ENCODE measurements at places on chromosomes 5 and 9. TPM values are rescaled to one million over a fixed set of nuclear protein-coding genes. Genes with fewer than 3 reads are reported as not detected.

The LRRC19 gene
- not detected for total RNA-seq

The FOXD4 gene
- 0.44 TPM for total RNA-seq

The DMRTA1 gene
- 12.2 TPM for total RNA-seq

The MYO10 gene
- 8.6 TPM for total RNA-seq

The THBS4 gene
- 3.5 TPM for total RNA-seq

The IL3 gene
- total RNA-seq = not detected

The SLC44A1 gene
- 61.1 TPM for total RNA-seq

The TMEM38B gene
- total RNA-seq = 25.2 TPM

The PCA3 gene
- 0.44 TPM for total RNA-seq

The GLT6D1 gene
- not detected for total RNA-seq

The EFNA5 gene
- total RNA-seq = 12.3 TPM

The GFRA3 gene
- total RNA-seq = not detected

The KDM4C gene
- 60.0 TPM for total RNA-seq

The DCTN3 gene
- total RNA-seq = 84.0 TPM

The POLR3G gene
- total RNA-seq = 2.4 TPM

The ARL15 gene
- 65.0 TPM for total RNA-seq

The ENTREP1 gene
- 3.0 TPM for total RNA-seq

- DNase-seq = no peak
Measured at GRCh38 chr9:132006677-132007370, 72.8 kb downstream of the MED27 start.

- no peak for DNase-seq
Measured at GRCh38 chr5:172929371-172929838, 29.8 kb upstream of the RPL26L1 start.

DNA sequence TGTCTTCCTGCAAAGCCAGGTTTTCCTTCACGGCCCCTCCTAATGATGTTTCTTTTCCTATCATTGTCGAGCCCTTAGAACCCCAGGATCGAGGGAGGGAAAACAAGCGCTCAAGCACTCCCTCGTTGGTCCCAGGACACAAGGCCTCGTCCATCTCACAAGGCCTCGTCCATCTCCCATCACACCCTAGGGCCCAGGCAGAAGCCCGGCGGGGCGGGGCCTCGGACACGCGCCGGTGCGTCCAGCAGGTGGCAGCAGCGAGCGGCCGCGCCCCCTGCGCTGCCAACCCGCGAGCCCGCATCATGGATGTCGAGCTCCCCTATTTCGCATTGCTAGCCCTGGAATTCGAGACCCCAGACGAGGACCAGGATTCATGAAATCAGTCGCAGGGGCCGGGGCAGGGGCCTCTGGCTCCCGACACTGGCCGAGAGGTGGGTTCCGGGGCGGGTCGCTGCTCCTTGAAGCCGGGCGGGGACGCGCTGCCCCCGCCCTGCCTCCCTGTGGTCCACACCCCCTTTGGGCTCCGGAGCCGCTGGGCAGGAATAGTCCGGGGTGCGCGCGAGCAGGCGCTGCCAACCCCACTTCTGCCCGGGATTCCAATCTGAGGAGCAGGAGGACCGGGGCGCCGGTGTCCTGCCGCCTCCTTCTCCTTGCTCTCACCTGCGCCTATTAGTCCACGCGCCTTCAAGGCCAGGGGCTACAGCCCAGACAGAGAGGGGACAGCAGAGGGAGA is at the start of gene ABLIM3:
Gene ABLIM3 (plus strand): TSS at position 270 of the 733 bp plus-strand sequence. CDS start 603 bp downstream, outside the sequence.
- peak; percentile 68 for DNase-seq

DNA sequence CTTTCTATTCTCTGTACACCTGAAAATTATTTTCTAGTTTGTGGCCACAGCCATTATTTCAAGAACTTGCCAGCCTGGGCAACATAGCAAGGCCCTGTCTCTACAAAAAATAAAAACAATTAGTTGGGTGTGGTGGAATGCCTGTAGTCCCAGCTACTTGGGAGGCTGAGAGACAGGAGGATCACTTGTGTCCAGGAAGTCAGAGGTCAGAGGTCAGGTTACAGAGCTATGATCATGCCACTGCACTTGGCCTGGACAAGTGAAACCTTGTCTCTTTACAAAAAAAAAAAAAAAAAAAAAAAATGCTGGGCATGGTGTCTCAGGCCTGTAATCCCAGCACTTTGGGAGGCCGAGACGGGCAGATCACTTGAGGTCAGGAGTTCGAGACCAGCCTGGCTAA is 58.3 kb downstream of the HMGCR start:
- no peak for DNase-seq

- no peak for DNase-seq
Measured at GRCh38 chr5:170235876-170236864, 3.4 kb downstream of the C5orf58 start.

- DNase-seq = no peak
Measured at GRCh38 chr5:122007546-122007945, 45.8 kb downstream of the SRFBP1 start.

GRCh38 chr9:99433555-99433954 is 211.5 kb downstream of the SEC61B start:
- no peak for DNase-seq

DNA sequence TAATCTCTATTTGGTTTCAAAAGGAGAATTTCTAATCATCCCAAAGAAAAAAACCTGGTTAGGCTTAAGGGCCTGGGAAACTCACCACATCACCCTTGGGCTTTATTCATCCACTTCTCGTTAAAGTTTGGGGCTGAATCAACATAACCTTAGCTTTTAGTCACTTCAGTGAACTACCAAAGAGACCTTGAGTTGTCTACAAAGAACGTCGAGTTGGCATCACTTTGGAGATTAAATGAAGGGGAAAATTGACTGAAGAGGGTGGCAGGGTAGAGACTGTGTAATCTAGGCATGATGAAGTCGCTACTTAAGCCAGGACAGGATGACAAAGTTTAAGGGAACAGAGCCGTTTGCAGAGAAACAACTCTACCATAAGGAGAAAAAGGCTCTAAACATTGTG is 341.4 kb downstream of the RAB3C start:
- DNase-seq = no peak

DNA sequence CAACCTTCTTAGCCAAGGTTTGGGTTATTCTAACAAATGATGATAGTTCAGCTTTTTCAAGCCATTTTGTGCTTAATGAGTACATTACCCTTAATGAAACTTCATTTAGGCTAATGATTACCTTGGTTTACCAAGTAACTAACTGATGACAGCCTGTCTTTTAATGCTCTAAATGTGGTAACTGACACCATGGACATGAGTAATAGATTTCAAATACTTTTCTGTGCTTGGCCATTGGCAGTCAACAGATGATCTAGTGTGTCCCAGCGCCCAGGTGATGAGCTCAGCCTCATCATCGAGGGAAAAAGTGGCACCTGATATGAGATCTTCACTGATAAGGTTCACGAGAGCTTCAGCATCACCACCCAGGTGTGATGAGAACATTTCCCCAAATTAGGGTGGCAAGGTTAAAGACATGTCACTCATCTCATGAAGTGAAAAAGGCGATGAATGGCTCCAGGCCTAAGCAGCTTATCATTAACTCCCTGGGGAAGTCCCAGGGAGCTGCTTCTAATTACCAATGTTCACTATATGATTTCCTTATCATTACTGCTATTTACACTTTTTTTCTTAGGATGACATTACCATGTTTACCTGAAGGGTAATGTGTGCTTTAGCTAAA is 296.0 kb downstream of the SPOCK1 start:
- no peak for DNase-seq

GRCh38 chr5:157785801-157786200 is 42.3 kb downstream of the LSM11 start:
- DNase-seq = no peak

DNA sequence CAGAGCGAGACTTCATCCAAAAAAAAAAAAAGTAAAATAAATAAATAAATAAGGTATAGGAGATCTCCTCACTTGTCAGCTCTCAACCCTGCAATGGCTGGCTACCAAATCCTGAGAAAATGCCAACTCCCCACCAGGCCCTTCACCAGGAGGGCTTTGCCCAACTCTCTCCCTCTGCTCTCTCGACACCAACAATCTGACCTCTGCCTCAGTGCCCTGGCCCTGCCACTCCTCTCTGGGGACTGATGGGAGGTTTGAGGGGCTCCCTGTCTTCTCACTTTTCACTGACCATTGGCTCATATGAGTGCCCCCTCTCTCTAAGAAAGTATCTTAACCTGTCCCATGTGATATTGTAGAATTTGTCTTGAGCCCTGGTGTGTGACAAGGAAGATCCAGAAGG is 52.6 kb upstream of the SH3PXD2B start:
- DNase-seq = no peak

GRCh38 chr9:107389617-107390071 is 99.9 kb downstream of the KLF4 start:
- peak; percentile 92 for DNase-seq

GRCh38 chr9:36029765-36030528 is 6.8 kb upstream of the RECK start:
- DNase-seq = no peak

DNA sequence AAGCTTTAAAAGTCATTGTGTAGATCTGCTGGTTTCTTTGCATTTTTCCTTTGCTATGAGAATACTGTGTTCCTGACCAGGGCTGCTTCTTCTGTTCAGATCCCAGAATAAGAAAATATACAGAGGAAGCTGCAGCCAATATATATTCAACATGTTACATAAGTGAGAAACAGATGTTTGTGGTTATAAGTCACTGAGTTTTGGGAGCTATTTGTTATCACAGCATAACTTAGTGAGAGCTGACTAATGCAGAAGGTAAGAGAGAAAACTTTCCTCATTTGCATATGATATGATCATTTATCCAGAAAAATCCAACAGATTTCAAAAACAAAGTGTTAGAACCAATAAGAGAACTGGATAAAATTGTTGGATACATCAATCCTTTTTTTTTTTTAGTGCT is 136.3 kb upstream of the NR3C1 start:
- no peak for DNase-seq

- DNase-seq = no peak
Measured at GRCh38 chr5:74851684-74852353, 14.4 kb downstream of the FAM169A start.

GRCh38 chr9:88789785-88790184 is 201.5 kb upstream of the S1PR3 start:
- DNase-seq = no peak

DNA sequence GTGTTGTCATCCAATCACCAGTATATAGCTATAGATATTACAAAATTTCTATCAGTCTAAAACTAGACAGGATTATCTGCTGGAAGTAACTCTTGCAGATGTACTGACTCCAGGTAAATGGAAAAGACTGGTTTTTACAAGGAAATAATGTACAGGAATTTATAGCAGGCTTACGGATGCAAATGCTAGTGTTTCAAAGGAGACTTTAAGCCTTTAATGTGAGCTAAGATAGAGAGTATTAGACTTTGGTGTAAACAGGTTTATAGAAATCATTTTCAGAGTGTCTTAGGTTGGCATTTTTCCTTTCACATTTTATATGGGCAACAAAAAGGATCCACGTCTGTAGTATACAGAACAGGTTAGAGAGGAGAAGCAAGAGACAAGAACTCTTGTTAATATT is 16.1 kb downstream of the ZNF608 start:
- no peak for DNase-seq

DNA sequence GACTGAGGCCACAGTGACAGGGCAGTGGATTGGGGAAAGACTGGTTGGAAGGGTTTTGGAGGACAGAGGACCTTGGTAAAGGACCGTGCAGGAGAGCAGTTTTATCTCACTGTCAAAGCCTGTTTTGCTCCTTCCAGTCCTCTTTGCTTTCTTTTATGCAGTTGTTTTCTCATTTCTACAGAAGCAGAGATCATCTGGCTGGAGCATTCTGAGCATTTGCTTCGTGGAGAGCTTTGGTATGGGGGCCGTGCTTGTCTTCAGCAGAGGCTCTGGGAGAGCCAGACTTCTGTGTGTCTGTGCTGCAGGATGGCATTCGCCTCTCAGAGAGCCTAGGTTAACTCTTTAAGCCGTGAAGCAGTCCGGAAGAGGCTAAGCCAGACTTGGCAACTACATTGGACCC is 171.8 kb upstream of the TUT7 start:
- no peak for DNase-seq

- no peak for DNase-seq
Measured at GRCh38 chr5:4366628-4367027, 771.0 kb downstream of the IRX1 start.

DNA sequence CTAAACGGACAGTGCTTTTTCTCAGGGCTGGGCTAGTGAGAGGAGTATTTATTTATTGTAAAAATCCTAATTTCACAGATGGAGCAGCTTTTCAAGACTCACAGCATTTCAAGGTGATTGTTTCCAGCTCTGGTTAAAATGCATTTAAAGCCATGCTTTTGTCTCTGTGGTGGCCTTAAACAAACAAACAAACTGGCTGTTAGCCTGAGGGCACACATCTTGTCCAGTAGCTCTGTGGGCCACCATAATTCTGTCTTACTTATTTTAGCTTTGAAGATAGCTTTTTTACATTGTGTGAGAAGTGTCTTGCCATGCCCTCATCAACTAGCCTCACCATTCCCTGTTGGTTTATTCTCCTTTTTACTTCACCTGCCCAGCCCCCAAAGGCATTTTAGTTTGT is 218.2 kb downstream of the PSAT1 start:
- DNase-seq = no peak

GRCh38 chr9:113851873-113852272 is 24.2 kb upstream of the ZNF618 start:
- DNase-seq = no peak

- no peak for DNase-seq
Measured at GRCh38 chr9:9284201-9284600, 1328.6 kb downstream of the PTPRD start.

GRCh38 chr9:132536124-132536523 is 46.3 kb upstream of the BARHL1 start:
- DNase-seq = no peak

Measured in breast epithelium (tissue), 4 donors.